ENCODE measurements at places on chromosomes 13 and 19.

DNA sequence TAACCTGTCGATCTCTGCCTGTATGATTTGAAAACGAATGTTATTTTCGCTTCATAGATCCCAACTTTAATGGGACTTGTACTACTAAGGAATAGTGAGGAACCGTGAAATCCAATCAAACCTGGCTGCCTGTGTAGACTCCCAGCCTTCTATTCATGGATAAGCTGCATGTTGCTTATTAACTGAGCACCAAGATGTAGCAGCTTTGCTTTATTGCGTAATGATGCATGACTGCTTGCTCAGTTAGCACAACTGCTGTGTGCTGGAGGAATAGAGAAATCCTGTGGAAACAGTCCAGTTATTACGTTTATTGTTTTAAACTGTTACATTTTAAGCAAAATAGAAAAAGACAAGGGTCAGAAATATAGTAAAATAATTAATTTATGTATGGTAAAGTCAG is 108.2 kb downstream of the SHISA2 start:
- DNase-seq: no peak

GRCh38 chr13:81012031-81012430 is 671.1 kb upstream of the SPRY2 start:
- no peak for DNase-seq

- no peak for DNase-seq
Observed at GRCh38 chr19:19004144-19004543, 29.2 kb downstream of the SUGP2 start.

GRCh38 chr13:44196196-44196751 is 177.3 kb upstream of the SERP2 start:
- DNase-seq: no peak

DNA sequence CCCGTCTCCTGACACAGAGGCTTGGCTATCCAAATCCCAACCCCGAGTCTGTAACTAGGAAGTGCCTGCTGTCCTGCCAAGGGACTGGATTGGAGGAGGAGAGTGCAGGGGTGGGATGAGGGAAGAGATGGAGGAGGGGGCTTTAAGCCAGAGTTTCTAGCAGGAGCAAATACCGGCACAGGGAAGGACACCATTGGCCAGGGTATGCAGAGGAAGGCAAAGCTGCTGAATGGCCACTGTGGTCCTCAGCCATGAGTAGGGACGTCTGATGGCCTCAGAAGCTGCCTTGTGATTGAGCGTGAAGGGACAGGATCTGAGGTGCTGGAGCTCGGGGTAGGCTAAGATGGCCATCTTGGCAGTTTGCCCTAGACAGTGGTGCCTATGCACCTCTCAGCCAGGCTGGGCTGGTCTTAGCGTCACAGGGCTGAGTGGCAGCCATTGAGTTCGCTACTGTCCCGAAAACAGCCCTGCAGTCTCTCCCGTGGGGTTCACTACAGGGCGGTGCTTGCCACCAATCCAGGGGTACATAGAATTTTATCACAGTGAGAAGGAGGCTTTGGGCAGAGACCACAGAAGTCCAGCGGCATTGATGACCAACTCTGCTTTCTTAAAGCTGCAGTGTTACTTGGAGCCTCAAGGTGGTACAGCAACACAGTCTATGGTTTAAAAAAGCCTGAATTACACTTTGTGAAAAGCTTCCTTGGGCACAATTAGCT is 61.8 kb downstream of the AKAP11 start:
- DNase-seq: no peak

DNA sequence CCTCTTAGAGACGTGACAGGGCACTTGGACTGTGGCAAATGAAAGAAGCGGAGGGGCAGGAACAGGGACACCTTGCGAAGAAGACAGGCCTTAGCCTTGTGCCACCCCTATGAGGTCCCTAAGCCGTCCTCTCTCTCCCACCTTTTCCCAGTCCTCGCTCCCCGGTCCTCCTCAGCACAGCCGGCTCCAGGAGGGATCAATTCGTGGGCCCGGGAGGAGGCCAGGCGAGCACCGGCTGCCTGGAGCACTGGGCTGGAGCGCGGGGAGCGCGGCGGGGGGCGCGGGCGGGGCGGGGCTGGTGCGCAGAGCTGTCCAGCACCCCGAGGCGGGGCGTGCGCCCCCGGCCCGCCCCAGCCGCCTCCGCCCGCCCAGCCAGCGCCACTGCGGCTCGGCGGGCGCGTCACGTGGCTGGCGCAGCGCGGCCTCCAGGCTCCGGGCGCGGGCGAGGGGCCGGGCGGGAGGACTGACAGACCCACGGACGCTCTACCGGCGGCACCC is at the start of gene LRP3:
TSS of gene LRP3 (plus strand) at position 466 of the 498 bp plus-strand sequence. CDS start 456 bp downstream, outside the sequence.
- peak; percentile 16 for DNase-seq

DNA sequence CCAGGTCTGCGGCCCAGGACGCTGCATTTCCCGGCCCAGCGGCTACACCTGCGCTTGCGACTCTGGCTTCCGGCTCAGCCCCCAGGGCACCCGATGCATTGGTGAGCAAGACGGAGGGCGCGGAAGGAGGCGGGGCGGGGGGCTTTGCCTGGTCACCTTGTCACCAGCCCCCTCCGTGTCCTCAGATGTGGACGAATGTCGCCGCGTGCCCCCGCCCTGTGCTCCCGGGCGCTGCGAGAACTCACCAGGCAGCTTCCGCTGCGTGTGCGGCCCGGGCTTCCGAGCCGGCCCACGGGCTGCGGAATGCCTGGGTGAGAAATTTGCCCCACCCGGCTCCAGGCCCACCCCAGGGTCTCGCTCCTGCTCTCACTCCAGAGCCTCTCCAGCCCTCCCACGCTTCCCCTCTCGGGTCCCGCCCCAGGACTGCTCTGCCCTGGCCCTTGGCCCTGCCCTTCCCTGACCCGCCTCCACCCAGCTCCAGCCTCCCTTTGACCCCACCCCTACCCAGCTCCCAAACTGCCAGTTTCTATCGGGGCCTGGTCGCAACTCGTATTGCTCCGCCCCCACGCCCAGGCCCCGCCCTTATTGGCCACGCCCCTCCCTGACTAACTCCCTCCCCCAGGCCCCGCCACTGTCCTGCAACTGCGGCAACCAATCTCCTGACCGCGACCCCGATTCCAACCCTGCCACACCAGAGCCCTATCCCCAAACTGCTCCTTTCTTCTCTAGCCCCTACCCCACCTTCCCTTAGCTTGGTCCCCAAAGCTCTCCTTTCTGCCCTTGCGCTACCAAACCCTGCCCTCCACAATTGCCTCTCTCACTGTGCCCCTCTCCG is 8.6 kb downstream of the LTBP4 start:
- DNase-seq: no peak

DNA sequence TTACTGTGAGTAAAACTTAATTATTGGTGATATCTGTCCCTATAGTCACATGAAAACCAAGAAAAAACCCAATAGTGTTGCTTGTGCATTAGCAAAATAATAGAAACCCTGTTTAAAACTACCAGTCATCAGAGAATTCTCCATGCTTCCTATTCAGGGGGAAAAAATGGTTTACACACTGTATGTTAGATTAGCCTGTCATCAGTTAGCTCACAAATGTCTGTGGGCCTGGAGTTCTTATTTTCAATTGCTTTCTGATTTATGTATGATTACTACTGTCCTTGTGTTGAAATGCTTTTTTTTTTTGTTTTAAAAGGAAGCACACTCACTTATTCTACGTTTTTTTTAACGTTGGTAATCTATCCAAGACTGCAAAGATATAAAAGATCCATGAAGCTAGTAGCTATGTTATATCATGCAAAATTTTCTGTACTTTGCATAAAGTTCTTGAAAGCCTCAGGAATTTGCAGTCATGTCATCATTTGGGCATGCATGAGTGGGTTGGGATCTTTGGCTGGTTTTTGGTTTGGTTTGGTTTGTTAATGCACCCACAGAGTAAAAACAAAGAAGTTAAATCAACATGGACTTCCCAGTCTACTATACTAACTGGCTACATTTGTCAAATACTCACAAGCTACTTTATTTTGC is 25.9 kb downstream of the RXFP2 start:
- no peak for DNase-seq

GRCh38 chr13:108049211-108049610 is 166.1 kb downstream of the LIG4 start:
- no peak for DNase-seq

DNA sequence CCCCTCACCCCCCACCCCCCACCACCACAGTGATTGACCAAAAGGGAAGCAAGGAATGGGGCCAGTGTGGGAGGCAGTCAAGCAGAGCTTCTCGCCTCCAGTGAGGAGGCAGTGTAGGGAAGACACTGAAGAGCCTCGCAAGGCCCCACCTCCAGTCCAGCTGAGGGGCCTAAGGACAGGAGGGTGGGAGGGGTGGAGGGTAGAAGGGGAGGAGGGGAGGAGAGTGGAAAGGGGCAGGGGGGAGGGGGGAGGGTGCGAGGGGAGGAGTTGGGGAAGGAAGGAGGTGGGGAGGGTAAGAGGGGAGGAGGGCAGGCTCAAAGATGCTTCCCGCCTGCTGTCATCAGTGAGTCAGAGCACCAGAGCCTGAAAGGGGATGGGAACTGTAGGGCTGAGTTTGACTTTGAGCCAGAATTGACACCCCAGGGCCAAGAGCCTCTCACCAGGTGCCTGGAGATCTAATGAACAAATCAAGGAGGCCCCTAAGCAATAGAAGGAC is 786.2 kb downstream of the UQCRFS1 start:
- DNase-seq: no peak

GRCh38 chr13:49022472-49023144 is 46.9 kb downstream of the FNDC3A start:
- no peak for DNase-seq

GRCh38 chr13:71394176-71394575 is 472.8 kb downstream of the DACH1 start:
- DNase-seq: no peak

DNA sequence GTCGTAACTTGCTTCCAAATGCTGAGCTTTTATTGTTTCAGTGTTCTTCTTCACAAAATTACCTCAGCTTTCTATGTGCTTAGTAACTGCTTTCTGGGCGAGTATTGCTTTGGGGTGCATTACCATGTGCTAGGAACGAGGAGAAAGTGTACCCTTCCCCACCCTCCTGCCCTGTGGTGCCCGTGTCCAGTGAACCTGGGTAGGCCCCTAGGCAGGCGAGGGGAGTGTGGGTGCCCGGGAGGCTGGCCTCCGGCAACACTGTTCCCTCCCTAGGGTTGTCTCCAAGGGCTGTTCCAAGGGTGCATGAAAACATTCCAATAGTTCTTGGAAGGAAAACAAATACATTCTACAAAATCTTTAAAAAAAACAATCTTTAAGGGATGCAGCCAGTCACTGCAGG is 216.5 kb upstream of the SOX1 start:
- no peak for DNase-seq

DNA sequence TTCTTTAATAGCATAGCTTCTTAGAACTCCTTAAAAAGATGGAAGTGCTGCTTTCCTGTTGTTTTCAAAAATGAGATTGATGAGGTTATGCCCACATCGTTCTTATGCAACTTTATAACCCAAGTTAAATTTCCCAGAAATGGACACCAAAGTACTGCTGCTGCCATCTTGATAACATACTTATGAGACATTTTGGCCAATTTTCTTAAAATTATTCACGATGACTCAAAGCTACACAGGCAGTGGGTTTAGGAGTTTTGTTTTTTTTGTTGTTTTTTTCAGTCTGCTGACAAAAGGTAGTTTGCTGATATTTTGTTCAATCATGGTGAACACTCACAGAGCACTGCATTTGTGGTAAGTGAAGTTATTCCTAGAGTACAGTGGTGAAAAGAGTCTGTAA is 54.9 kb upstream of the RFC3 start:
- no peak for DNase-seq

DNA sequence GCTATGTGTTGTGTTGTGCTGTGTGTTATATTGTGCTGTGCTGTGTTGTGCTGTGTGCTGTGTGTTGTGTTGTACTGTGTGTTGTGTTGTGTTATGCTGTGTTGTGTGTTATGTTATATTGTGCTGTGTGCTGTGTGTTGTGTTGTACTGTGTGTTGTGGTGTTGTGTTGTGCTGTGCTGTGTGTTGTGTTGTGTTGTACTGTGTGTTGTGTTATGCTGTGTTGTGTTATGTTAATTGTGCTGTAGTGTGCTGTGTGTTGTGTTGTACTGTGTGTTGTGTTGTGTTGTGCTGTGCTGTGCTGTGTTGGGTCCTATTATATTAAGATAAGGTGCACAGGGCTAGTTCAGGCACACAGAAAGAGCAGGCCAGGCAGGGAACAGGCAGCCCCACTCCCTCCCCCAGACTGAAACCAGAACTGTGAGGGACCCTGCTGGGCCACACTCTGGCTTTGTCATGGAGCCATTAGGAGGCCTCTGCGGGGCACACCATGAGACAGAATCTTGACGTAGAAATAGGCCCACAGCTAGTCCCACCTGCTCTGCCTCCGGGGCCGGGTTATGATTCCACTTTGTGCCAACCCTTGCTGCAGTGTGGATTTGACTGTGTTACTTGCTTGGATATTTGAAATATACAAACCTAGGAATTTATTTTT is 12.1 kb downstream of the SOX1 start:
- no peak for DNase-seq

- no peak for DNase-seq
Observed at GRCh38 chr13:59671881-59672280, 491.8 kb downstream of the DIAPH3 start.

DNA sequence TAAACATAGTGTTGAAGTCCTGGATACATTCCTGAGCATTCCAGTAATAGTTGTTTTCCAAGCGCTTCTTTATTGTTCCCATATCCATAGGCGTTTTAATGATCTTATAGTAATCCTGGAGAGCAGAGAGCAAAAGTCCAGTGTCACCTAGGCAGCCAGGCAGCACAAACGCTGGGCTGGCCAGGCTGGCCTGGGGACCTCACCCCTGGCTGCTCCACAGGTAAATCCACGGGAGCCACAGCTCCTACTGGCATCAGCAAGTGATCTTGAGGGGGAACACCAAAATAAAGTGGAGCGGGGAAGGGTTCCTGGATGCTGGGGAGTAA is 36.6 kb upstream of the EPHX3 start:
- no peak for DNase-seq

- peak; percentile 25 for DNase-seq
Observed at GRCh38 chr19:3073159-3073563, 10.9 kb upstream of the TLE5 start.

DNA sequence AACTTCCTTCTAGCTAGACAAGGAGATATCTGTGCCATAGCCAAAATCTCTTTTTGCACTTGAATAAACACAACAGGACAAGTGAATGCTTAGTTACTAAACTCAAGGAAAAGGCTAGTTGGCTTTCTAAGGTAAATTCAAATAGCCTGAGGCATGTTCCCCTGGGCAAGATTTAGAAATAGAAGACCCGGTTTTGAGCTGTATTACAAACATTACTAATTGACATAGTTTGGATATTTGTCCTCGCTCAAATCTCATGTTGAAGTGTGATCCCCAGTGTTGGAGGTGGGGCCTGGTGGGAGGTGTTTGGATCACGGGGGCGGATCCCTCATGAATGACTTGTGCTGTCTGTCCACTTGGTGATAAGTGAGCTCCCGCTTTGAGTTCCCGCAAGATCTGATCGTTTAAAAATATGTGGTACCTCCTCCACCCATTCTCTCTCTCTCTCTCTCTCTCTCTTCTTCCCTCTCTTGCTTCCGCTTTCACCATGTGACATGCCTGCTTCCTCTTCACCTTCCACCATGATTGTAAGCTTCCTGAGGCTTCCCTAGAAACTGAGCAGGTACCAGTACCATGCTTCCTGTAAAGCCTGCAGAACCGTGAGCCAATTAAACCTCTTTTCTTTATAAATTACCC is 3.9 kb upstream of the KBTBD6 start:
- no peak for DNase-seq
